CD4-positive, alpha-beta memory T cell (primary cell): ENCODE measurements at places on chromosomes 7 and 10. TPM values are rescaled to one million over a fixed set of nuclear protein-coding genes. Genes with fewer than 3 reads are reported as not detected.

GRCh38 chr10:71039551-71039950, 151.2 kb upstream of the PCBD1 start:
- DNase-seq = no peak

DNA sequence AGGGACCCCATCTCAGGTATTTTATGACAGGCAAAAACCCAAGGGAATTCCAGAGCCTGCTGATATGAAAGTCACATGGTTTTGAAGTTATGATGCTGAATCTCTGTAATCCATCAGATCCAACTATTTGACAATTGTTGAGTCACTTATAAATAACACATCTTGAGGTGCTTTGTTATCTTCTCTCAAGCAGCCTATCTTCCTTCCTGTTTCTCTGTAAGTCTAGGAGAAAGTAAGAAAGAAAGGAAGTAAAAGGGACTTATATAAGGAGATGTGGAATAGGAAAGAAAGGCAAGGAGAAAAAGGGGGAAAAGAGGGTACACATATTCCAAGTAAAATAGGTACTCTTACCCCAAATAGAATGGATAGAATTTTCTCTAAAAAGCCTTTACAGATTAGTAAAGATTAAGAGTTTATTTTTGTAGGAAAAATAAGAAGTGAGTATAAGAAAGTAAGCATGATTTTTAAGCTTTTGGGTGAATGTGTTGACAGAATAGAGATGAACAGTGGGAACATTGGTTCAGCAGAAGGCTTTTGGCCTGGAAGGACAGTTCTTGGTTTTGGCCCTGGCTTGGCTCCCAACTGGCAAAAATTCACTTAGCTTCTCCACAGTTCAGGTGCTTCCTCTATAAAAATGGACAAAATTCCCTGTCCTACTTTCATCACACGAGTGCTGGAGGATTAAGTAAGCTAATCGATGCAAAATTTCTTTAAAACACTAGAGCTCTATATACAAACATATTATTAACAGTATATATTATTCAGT, 39.6 kb upstream of the ANK3 start:
- no peak for DNase-seq

DNA sequence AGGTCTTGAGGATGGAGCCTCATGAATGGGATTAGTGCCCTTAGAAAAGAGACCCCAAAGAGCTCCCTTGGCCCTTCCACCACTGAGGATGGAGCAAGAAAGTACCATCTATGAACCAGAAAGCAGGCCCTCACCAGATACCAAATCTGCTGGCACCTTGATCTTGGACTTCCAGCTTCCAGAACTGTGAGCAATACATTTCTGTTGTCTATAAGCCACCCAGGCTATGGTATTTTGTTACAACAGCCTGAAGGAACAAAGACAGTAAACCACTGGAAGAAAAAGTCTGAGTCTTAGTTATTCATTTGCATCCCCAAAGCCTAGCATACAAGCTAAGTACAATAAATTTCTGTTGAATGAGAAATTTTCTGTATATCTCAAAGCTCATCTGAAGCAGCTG, 37.9 kb upstream of the TNS3 start:
- DNase-seq = no peak

- DNase-seq = no peak
Observed at GRCh38 chr7:34245246-34245645, 339.9 kb downstream of the BMPER start.

Gene CDC14C
- polyA plus RNA-seq = not detected

Gene LBX1
- polyA plus RNA-seq = not detected

DNA sequence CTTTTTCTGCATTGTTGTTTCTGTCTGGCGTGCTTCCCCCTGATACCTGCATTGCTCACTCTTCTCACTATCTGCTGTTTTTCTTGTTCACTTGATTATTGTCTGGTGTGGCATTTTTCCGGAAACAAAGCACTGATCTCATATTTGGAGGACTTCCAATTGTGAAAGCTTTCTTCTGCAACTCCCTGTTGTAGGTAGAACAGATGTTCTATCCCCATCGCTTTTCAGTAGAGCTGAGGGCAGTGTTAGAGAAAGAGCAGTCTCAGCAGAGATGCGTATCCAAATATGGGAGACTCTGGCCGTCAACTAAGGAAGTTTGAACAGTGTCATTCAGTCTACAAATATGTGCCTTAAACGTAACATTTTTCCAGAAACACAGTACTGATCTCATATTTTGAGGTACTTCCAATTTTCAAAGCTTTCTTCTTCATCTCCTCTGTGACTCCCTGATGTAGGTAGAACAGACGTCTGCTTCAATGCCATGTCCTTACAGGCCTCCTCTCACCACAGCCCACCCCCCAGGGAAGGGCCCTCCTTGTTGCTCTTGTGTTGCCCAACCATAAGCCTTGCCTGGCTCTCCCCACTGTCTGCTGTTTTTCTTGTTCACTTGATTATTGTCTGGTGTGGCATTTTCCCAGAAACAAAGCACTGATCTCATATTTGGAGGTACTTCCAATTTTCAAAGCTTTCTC, 27.1 kb upstream of the GJD4 start:
- no peak for DNase-seq

DNA sequence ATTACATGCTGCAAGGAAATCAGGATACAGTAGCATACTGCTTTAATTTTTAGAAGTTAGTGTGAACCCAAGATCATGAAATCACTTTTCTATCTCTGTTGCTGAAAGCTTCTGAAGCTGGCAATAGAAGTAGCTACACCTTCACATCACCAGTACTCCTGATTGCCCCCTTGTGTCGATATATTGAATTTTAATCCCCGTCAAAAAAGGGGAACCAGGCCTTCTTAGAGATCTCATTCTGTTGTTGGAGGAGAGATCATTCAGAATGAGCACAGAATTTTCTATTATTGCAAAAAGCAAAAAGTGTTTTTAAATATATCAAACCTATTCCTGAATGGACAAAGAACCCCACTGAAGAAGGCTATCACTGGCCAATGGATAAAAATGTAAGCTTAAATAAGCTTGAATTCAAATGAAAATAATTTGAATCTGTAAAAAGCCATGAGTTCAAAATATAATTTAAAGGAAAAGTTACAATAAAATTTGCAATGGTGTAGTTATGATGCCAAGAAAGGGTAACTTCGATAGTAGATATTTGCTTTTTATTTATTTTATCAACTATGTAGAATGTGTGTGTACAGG, 39.7 kb upstream of the TEX47 start:
- no peak for DNase-seq

Gene SORCS1
- not detected for polyA plus RNA-seq

Gene RTKN2
- polyA plus RNA-seq = 5.4 TPM

GRCh38 chr7:75039166-75039565, 34.4 kb downstream of the RCC1L start:
- no peak for DNase-seq

Gene HTR7
- polyA plus RNA-seq = not detected

Gene ZNF365
- 4.9 TPM for polyA plus RNA-seq

- no peak for DNase-seq
Observed at GRCh38 chr7:121049028-121049791, 60.7 kb downstream of the CPED1 start.

Gene NPY4R2
- polyA plus RNA-seq = not detected

DNA sequence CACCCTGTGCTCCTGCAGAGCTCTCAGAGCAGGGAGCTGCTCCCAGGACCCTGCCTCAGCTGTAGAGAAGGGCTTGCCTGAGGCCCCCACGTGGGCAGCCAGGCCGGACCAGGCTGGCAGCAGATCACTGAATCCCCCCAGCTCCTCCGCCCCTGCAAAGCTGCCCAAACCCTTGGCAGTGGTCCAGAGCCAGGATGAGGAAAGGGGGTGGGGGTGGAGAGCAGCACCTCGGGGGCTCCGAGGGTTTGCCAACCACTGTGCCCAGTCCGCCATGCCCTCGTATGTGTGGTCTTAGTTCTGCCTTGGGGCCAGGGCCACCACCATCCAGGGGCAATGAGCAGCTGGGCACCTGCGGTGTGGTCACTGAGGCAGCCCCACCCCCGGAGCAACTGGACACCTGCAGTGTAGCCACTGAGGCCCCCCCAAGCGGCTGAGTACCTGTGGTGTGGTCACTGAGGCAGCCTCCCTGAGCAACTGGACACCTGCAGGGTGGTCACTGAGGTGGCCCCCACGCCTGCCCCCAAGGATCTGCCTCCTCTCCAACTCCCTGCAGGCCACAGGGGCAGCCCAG, 90.8 kb downstream of the TCERG1L start:
- no peak for DNase-seq

DNA sequence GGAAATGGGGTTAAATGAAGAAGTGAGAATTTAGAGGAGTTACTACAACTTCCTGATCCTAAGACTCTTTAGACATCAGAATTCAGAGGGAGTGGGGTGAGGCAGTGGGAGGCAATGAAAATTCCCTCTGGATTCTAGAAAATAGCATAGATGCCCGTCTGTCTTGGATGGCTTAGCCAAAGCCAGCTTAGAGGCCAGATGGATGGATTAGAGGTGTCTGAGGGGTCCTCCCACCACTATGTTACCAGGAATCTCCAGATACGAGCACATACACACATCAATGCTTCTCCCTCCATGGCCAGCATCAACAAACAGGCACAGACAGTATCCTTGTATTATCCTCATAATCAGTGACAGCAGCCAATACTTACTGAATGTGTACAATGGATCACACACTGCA, 418.1 kb downstream of the PLXNA4 start:
- no peak for DNase-seq

DNA sequence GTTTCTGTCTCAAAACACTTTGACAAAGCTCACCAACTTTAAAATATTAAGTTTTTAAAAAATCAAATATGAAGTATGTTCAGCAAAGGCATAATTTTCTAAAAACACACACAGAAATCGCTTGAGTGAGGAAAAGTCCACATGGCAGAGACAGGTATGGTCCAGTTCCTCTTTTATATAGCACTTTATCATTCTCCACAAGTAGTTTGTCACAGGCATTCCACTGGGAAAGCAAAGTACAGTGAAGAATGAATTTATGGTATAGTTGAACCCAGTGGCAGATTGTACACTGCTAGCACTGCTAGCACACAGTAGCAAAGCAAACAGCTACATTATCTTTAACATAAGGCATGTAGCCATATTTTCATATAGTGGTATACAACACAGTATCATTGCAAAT, 102.3 kb downstream of the HECTD2 start:
- DNase-seq = no peak

GRCh38 chr10:48237259-48238250, 36.9 kb downstream of the FRMPD2 start:
- DNase-seq = no peak

Gene PPP2R2D
- 25.7 TPM for polyA plus RNA-seq

Gene CH25H
- 0.10 TPM for polyA plus RNA-seq

Gene CPA2
- polyA plus RNA-seq = not detected

GRCh38 chr7:64638822-64639221, 27.1 kb upstream of the ZNF107 start:
- DNase-seq = no peak

GRCh38 chr7:159004411-159004810, 140.3 kb downstream of the VIPR2 start:
- DNase-seq = no peak

DNA sequence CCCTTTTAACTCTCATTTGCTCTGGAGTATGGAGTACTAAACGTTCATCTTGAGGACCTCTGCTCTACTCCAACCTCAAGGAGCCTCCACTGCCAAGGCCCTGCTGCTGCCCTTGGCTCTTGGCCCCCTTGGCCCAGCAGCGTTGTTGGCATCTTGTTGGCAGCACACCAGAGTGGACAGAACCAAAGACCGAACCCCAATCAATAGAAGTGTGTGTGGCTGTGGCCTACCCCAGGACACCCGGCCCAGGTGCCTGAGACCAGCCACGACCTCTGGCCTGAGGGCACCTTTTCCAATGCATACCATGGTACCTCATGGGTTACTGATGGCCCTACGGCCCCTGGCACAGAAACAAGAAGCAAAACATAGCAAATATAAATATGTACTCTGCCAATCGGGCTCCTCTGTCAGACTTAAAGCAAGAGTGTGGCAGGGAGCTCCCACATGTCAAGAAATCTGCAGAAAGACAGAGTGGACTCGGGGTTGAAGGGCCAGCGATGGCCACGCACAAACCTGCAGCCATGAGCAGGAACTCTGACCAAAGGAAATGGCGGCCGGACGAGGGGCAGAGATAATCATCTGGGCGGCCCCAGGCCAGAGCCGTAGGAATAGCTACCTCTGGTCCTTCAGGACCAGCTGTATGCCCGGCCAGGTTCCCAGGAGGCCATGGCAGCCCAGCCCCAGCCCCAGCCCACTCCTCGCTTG, 2.9 kb downstream of the NPC1L1 start:
- no peak for DNase-seq

DNA sequence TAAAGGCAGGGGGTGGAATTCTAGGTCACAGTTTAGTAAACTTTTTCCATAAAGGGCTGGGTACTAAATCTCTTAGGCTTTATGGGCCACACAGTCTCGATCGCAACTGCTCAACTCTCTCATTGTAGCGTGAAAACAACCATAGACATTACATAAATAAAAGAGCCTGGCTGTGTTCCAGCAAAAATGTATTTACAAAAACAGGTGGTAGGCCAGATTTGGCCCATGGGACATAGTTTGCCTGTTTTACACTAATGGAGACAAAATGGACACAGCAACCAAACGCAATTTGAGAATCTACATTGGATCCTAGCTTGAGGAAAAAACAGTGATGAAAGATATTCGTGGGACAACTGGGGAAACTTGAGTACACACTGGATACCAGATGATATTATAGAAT, 23.2 kb upstream of the MALSU1 start:
- DNase-seq = no peak

GRCh38 chr10:86077871-86078638, 288.5 kb downstream of the GRID1 start:
- DNase-seq = no peak

DNA sequence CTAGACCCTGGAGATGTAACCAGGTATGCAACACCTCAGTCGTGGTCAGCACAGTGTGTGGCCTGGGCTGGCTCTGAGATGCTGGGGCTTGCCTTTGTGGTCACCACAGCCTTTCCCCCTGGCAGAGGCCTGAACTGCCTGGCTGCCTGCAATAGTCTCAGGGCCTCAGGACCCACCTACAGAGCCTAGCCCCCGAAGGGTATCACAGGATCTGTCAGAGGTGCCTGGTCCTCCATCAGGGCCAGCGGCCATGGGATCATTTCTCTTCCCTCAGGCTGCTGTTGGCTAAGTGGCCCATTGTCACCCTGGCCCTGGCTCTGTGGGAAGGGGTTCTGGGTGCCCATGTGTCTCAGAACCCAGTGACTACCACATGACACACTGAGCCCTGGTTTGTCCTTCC, 141.6 kb downstream of the CYP26A1 start:
- DNase-seq = no peak
